Renal cortex interstitium (tissue), 15 donors: ENCODE measurements at places on chromosomes 6 and 20.

GRCh38 chr6:119207327-119207726, 128.9 kb upstream of the FAM184A start:
- no peak for DNase-seq

- DNase-seq: no peak
Measured at GRCh38 chr6:85867595-85867994, 224.9 kb upstream of the SYNCRIP start.

- DNase-seq: no peak
Measured at GRCh38 chr20:44799691-44800090, 10.7 kb downstream of the RIMS4 start.

DNA sequence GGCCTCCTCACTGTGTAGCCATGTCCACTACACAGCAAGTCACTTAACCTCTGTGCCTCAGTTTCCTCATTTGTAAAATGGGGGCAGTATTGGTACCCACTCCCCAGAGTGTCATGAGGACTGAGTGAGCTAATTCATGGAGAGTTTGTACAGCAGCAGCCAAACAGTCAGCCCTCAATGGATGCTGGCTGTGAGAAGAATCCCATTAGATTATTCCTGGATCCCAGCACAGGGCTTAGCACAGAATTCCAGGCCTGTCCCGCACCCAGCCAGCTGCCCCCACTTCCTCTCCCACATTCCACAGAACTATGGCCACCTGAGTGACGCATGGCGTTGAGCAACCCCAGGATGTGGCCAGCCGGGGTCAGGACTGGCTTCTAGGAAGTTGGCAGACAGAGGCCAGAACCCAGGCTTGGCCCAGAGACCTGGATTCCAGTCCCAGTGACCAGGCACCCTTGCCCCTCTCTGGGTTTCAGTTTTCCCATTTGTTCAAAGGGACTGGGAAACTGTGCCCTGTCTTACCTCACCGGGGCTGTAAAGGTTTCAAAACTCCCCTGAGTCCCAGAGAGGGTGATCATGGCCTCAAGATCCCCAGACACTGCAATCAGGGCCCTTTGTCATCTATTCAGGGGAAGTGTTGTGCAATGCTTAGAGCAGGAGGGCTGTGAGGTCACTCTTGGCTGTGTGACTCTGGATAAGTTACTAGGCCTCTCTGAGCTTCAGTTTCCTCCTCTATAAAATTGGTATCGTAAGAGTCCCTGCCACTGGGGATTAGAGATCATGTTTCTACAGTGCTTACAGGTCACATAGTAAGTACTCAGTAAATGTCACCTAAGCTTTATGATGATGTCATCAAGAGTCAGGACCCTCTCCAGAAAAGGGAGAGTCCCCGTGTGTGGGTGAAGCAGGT, 3.0 kb upstream of the TGM2 start:
- no peak for DNase-seq

DNA sequence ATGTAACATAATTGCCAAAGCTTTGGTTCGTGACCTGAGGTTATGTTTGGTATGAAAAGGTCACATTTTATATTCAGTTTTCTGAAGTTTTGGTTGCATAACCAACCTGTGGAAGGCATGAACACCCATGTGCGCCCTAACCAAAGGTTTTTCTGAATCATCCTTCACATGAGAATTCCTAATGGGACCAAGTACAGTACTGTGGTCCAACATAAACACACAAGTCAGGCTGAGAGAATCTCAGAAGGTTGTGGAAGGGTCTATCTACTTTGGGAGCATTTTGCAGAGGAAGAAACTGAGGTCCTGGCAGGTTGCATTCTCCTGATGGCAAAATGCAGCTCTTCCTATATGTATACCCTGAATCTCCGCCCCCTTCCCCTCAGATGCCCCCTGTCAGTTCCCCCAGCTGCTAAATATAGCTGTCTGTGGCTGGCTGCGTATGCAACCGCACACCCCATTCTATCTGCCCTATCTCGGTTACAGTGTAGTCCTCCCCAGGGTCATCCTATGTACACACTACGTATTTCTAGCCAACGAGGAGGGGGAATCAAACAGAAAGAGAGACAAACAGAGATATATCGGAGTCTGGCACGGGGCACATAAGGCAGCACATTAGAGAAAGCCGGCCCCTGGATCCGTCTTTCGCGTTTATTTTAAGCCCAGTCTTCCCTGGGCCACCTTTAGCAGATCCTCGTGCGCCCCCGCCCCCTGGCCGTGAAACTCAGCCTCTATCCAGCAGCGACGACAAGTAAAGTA, 547 bp upstream of the ESR1 start:
- no peak for DNase-seq

- no peak for DNase-seq
Measured at GRCh38 chr6:30238178-30238795, 25.1 kb upstream of the TRIM26 start.

GRCh38 chr6:46610862-46611553, 41.6 kb downstream of the CYP39A1 start:
- no peak for DNase-seq

- DNase-seq: no peak
Measured at GRCh38 chr6:70210462-70210861, 92.4 kb downstream of the COL9A1 start.

- no peak for DNase-seq
Measured at GRCh38 chr6:106181664-106182418, 95.7 kb downstream of the PRDM1 start.

DNA sequence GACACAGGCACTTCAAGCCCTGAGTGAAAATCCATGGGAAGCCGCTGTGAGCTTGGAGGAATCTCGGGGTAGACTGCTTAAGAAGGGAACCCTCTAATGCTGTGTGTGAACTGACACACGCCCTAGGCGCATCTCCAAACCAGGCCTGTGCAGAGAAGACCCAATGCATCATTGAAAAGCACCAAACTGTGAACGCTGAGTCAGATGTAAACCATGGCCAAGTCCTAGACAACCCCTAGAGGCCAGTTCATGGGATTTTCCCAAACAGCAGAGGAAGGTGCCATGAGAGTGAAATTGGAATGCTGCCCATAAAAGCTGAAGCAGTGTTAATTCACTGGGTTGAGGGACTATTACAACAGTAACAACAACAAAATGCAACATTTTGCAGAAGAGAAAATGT, 296.5 kb downstream of the SMOC2 start:
- no peak for DNase-seq

GRCh38 chr20:910870-911770, 5.0 kb downstream of the ANGPT4 start:
- no peak for DNase-seq

DNA sequence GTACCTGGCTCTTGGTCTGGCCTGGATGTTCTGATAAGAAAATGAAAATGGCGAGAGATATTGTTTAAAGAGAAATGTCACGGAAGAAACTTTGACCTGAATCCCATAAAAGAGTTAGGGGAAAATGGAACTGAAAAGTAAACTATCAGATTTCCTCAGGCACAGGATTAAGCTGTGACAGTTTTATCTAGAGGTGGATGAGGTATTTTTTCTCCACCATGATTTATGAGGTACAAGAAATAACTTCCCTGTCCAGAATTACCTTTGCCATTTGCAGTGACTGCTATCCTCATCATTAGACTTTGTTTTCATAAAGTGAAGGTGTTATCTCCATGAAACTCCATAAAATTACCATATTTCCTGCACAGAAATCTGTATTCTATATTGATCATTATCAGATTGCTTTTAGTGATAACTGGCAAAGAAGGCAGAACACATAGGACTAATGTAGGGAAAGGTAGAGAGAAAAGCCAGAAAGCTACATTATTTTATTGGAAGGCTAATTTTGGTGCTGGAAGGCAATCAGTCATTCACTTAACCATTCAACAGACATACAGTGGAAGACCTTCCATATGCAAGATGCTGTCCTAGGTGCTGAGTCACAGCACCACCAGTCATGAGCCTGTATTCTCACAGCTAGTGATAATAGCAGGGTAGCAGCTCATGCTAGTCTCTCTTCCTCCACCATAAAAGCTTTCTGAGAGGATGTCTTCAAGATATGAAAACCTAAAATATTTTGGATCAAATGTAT, 427.3 kb upstream of the CITED2 start:
- no peak for DNase-seq

DNA sequence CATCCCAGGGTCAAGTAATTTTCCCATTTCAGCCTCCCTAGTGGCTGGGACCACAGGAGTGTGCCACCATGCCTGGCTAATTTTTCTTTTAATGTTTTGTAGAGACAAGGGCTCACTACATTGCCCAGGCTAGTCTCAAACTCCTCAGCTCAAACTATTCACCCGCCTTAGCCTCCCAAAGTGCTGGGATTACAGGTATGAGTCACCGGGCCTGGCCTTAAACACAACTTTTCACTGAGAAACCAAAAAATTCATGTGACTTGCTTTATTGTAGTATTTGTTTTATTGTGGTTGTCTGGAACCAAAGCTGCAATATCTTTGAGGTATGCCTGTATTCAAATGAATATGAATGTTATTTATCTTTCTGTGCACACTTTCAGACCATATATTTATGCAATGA, 72.2 kb downstream of the RWDD2A start:
- no peak for DNase-seq

- no peak for DNase-seq
Measured at GRCh38 chr6:113182370-113183141, 674.6 kb upstream of the MARCKS start.
